Head of caudate nucleus (tissue), 42 donors: ENCODE measurements at places on chromosomes 1 and 21.

DNA sequence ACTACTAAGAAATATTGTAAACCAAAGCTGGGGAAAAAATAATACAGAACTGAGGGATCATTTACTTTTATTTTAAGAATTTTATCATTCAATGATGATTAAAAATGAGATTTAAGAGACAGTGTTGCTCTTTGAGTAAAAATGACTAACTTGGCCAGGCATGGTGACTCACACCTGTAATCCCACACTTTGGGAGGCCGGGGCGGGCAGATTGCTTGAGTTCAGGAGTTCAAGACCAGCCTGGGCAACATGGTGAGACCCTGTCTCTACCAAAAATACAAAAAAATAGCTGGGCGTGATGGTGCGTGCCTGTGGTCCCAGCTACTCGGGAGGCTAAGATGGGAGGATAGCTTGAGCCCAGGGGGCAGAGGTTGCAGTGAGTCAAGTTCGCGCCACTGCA lies 21.8 kb upstream of the PLEKHO1 start:
- DNase-seq = peak; percentile 36

GRCh38 chr1:3126756-3127678 lies 58.0 kb downstream of the PRDM16 start:
- no peak for DNase-seq

- no peak for DNase-seq
Observed at GRCh38 chr21:43864962-43865539, at the start of gene AGPAT3. TSS of gene AGPAT3 (plus strand) at chr21:43865223. CDS start at chr21:43959682, 94,459 bp downstream.

DNA sequence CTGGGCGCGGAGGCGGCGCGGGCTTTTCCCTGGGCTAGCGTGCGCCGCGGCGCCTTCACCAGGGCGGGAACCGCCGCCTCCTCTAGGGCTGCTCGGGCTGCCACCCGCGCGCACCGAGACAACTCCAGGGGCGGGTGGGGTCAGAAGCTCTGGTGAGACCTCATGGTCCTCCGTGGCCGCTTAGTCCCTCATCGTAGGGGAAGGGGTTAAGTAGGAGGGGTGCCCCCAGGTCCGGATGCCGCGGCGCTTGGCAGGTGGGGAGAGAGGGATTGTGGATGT lies 559 bp downstream of the SERTAD4 start:
- peak; percentile 73 for DNase-seq

- no peak for DNase-seq
Observed at GRCh38 chr1:23592209-23592892, 33.0 kb upstream of the ID3 start.

DNA sequence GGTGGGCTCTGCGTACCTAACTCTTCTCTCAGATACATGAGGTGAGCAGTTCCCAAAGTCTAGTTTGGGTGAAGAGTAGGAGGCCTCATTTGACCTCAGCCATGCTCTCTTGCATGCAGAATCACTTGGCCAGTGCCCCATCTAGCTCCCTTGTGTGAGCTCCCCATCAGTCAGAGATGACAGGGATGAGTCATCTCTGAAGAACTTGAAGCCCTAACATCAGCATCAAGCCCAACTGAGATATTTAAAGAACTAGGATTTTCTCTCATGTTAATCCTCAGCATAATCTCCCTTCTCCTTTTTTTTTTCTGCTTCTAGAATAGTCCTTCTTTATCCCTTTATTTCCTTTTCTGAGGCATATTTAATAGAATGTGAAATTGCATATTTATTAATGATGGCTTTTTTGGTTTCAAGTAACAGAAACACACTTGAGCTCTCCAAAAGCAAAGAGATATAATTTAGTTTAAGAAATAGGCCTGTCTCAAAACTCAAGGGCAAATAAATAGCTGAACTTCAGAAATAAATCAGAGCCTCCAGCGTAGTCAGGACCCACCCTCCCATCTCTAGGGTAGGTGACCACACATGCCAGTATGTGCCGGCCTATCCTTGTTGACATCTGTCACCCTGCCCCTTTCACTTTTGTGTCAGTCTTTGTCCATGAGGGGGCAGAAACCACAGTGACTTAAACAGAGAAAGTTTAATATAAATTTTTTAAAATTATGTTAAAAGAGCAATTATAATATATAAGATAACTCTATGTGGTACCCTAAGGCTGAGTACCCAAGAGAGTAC lies 112.3 kb downstream of the TSEN15 start:
- DNase-seq = no peak
